BJ (cell line): ENCODE measurements at places on chromosomes 16 and 17.

DNA sequence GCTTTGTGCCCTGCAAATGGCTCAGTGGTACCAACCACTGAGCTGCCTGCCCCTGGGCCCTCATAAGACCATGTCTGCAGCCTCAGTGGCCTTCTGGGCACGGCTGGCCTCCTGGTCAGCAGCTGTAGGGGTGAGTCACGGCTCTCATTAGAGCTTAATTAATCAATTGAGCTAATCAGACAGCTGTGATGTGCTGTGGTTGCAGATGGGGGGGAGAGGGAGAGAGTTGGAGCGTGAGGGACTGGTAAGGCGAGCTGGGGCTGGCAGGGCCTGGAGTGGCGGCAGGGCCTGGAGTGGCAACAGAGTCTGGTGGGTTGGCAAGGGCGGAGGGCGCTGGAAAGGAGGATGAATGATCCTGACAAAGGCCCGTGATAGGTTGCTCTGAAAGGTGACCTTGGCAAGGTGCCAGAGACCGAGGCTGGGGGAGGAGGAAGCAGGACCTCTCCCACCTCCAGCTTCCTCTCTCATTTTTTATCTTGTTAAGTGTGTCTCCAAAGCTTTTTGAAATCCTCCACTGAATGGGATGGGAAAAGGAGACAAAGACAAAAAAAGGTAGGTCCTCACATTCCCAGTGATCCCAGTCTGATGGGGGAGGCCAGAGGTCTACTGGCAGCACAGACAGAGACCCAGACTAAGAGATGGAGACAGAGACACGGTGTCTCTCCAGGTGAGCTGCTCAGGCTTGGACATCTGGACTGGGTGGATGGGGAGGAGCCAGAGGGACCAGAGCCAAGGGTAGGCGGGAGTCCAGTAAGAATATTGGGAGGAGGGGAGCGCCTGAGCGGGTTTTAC is 41.6 kb downstream of the DCAKD start:
- DNase-seq: no peak

GRCh38 chr17:3710951-3711383 is 12.7 kb upstream of the HASPIN start:
- DNase-seq: no peak

DNA sequence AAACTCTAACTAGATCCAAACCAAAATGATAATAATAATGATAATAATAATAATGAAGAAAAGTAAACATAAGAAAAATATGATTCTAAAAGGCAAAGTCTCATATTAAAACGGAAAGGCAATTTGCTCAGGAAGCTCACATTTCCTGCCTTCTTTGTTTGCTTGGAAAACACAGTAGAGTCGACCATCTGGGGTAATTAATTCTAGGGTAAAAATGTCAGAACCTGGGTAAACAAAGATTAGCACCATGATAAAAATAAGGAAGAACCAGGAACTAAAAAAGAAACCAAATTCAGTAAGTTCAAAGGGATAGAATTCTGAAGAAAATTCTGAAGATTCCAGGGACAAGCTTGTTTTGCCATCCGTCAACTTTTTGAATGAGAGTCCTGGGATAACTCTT is 16.2 kb downstream of the KRABD2 start:
- DNase-seq: no peak

- DNase-seq: no peak
Measured at GRCh38 chr17:36525888-36526287, 8.8 kb downstream of the MYO19 start.

DNA sequence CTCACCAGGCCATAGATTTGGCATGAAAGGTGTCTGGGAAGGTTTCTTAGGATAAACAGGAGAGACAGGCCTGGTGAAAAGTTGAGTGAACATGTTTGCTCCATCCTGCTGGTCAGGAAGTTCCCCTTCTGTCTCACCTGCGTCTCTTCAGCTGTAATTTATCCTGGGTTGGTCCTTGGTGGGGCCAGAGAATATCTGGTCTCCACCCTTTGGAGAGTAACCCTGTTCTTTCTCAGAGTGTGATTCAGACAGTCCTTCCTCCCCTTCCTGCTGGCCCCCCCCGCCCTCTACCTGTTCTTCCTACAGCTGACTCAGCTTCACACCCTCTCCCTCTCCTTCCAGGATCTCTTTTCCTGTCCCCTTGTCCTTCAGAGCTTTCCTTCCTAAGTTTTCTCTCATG is 17.1 kb downstream of the MINK1 start:
- no peak for DNase-seq

DNA sequence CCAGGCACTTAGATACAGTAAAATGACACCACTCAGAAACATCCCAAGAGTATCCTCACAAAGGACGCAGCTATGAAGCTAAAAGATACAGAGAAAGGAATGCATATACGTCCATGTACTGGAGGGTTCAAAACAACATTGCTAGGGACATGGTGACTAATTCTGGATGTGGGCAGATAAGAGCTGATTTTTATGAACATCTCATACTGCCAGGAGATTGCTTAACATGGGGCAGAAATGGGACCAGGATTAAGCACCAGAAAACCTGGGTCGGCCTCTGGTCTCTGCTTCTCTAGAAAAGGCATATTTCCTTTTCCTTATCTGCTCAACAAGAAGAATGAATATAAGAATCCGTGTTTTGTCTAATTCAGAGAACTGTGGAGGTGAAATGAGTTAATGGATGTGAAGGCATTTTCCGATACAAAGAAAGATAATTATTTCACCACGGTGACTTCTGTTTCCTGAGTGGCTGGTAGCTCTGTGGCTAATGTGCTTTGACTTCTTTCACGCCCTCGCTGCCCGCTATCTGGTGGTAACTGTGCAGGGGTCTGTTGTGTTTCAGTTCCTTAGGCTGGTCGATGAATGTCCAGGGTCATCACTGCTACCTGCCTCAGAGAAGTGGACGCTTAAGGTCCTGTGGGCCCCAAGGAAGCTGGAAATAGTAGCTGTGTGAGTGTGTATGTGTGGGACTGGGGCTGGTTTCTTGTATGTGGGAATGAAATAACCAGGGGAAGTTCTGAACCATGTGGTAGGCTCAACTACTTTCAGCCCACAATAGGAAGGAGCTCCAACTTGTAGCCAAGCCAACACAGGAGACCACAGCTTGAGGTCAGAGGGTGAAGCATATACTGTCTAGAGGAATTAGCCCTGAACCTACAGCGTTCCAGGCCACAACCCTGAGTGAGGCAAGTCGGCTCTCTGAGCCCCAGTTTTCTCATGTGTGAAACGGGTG is 15.8 kb upstream of the CCL5 start:
- DNase-seq: no peak

GRCh38 chr16:71373073-71373472 is 14.6 kb downstream of the CALB2 start:
- no peak for DNase-seq

DNA sequence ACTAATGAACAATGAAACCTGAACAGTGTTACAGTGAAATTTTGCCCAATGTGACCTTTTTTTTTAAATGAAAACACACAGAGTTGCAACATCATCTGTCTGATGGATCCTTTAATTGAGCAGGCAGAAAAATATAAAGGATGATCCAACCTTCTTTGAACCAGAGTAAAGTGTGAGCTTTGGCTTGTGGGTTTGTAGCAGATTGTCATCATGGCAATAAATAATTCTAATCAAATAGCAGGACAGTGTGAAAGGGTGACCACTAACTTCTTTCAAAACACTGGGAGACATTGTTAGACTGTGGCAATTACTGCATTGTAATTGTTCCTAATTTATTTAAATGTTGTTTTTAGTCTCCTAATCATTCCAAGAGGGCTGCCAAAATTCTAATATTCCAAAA is 197.2 kb downstream of the CHD9NB start:
- no peak for DNase-seq

DNA sequence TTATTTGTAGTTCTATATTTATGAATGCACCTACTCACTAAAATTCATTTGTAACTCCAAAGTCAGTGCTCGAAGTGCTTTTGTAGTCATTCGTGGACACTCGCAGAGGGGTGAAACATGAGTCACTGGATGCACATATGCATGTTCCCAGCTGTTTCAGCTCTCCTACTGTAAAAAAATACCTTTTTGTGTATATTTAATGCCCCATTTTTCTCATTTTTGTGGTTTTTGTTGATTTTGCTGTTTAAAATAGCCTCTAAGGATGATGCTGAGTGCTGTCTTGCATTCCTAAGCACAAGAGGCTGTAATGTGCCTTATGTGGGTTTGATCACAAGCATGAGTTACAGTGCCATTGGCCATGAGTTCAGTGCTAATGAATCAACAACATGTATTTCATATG is 30.6 kb downstream of the CENPV start:
- peak; percentile 70 for DNase-seq

DNA sequence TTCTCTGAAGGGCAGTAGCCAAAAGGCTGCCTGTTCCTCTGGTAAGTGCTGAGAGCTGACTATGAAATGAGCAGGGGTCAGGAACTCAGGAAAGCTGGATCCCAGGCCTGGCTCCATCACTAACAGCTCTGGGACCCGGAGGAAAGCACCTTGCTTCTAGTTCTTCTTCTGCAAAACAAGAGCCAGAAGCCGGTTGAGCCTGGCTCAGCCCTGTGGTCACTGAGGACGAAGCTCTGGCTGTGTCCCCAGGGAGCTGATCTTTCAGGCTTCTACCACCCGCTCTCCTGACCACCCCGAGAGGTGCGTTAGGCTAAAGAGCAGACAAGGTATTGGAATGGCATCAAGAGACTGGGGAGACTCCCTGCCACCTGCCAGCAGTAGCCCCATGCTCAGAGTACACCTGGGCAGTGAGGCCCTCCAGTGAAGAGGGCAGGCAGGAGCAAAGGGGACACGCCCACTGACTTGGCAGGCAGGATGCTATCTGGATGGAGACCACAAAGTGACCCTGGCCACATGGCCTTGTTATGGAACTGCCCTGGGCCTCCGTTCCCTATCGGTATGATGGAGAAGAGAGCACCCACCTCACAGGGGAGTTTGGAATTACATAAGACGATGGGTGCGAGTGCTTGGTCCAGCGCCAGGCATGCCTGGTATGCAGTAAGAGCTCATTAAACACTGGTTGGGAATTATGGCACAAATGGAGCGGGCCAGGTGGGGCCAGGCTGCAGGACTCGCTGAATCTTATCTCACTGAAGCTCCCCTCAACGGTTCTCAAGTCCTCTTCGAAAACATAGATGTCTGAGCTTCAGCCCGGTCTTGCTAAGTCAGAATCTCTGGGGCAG is 61.4 kb downstream of the COG7 start:
- DNase-seq: no peak

GRCh38 chr16:48524348-48525200 is 85.4 kb downstream of the N4BP1 start:
- no peak for DNase-seq

DNA sequence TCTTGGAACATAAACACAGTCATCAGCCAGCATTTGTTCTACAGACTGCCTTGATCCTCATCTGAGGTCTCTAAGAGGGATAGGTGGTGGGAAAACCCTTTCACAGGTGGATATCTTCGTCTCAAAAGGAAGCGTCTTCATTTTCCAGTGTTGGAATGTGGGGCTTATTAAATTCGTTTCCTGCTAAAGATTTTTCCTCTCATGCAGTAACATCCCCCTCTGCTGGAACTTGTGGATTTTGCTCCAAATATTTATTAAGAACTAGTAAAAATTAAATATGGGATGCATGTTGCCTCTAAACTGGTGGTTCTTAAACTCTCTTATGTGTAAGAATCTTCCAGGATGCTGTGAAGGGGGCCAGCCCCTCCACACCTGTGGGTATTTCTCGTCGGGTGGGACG is 20.1 kb upstream of the MLYCD start:
- DNase-seq: no peak

DNA sequence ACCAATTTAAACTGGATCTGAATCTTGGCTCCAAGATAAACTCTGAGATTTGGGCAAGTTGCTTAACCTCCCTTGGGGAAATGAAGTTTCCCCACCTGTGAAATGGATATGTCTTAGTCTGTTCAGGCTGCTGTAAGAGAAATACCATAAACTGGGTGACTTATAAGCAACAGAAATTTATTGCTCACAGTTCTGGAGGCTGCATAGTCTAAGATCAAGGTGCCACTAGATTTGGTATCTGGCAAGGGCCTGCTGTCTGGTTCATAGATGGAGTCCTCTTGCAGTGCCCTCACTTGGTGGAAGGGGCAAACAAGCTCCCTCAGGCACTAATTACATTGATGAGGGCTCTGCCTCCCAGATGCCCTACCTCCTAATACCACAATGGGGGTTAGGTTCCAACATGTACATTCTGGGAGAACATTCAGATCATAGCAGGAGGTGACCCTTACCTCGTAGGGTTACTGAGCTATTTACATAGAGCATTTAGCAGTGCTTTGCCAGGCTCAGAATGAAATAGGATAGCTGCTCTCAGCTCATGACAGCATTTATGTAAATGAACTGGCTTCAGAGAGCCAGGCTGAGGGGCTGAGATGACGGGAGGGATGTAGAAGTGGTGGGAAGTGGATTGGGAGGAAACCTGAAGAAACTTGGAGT is 83.9 kb downstream of the SPECC1 start:
- DNase-seq: no peak

- DNase-seq: no peak
Measured at GRCh38 chr17:73227944-73228343, 33.7 kb downstream of the CPSF4L start.

DNA sequence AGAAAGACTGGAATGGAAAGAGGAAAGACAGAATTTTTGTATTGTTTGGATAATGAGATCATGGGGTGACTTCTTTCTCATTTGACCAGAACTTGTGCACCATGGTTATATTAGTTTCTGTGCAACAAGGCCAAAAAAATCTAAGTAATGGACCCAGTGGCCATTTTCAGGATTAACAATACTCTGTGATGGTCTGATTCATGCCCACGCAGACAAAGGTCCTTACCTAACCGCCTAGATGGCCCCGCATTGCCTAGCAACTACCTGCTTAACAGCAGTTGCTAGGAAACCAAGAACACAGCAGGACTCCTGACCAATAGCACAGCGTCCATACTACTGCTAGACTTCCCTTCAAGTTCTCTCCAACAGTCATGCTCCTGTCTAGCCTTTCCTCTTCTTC is 22.4 kb downstream of the MIS12 start:
- DNase-seq: no peak

- no peak for DNase-seq
Measured at GRCh38 chr17:29379084-29379991, 10.8 kb upstream of the TAOK1 start.

DNA sequence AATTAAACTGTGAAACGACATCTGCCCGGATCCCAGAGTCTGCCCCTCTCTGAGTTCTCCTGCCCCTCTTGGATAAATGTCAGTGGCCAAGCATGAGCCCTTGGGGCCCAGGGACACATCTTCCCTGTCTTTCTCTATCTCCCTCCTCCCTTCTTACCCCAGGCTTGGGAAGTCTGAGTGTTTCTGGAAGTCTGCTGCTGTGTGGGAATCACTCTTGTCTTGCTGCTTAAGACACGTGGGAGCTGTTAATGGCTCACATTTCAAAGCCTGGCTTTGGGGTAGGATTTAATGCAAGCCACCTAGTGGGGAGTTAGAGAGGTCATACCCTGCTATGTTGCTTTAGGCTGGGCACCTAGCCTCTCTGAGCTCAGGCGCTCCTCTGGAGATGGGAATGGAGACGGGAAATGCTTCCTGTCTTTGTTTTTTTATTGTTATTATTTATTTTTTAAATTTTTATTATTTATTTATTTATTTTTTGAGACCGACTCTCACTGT is 218.5 kb upstream of the CIBAR2 start:
- DNase-seq: peak; percentile 44

GRCh38 chr16:10878328-10878643 is 1.3 kb downstream of the CIITA start:
- DNase-seq: no peak

GRCh38 chr17:33072421-33073161 is 80.9 kb downstream of the SPACA3 start:
- no peak for DNase-seq
